CD8-positive, alpha-beta T cell (primary cell): ENCODE measurements at places on chromosomes 1 and 21. TPM values are rescaled to one million over a fixed set of nuclear protein-coding genes. Genes with fewer than 3 reads are reported as not detected.

Gene MPL
- total RNA-seq: not detected

DNA sequence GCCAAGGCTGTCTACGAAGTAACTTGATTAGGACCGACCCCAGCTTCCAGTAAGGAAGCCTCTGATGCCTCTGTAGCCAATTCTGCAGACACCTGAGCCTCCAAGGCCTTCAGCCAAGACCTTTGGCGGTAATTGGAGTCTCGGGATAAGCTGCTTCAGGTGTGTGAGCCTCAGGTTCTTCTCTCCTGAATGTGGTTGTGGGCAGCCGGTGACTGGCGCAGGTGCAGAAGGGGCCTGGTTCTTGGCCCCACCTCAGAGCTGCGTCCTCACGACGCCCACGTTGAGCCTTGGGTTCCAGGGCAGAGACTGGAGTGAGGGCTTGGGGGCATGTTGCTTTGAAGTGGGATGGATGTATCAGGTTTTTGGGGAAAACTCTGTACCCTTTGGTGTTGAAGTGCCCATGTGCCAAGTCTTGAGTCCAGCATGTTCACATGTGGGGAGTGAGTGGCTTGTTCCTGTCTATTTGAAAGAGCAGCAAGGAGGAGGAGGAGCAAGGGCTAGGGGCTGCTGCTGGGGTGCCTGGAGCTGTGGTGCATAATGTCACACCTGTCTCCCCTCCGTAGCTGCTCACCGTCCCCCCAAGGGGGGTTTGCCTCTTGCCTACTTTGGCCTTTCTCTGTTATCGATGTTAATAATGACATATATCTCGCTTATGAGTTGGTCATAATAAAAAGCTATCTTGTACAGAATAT is 1.4 kb downstream of the PSEN2 start:
- no peak for DNase-seq

Gene STIL
- 1.4 TPM for total RNA-seq

Gene TRNP1
- not detected for total RNA-seq

Gene SPOCD1
- total RNA-seq: not detected

- no peak for DNase-seq
Measured at GRCh38 chr1:24285231-24285630, 33.9 kb upstream of the GRHL3 start.
